NCI-H2081 treated with DMSO at 0.1 percent for 48 hours (cell line): ENCODE measurements at places on chromosomes 1 and 21.

GRCh38 chr1:155093911-155094621, 15.4 kb downstream of the EFNA3 start:
- DNase-seq = peak; percentile 23

DNA sequence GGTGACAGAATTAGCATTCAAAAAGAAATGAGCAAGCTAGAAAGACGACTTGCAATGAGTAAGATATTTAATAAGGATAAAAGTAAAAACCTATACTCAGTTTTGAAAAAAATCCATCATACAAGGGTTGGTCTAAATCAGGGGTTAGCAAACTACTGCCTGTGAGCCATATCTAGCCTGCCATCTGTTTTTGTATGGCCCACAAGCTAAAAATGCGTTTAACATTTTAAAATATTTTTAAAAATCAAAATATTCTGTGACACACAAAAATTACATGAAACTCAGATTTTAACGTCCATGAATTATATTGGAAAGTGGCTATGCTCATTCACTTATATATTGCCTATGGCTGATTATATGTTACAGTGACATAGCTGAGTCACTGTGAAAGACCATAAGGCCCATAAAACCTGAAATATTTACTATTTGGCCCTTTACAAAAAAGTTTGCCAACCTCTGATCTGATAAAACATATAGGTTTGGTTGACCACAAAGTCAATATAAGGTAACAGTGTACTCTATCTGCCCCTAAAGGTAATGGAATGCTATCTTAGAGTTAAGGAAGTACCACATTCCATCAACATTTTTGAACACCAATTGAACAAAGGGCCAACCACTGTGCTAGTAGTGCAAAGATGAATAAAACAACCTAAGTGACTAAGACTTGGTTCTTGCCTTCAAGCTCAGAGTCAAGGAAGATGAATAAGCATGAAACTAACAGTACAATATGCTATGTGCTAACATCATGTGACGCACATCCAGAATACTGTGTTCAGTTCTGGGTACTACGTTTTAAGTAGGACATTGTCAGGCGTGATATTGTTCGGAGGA, 3.2 kb downstream of the IFT25 start:
- DNase-seq = no peak

DNA sequence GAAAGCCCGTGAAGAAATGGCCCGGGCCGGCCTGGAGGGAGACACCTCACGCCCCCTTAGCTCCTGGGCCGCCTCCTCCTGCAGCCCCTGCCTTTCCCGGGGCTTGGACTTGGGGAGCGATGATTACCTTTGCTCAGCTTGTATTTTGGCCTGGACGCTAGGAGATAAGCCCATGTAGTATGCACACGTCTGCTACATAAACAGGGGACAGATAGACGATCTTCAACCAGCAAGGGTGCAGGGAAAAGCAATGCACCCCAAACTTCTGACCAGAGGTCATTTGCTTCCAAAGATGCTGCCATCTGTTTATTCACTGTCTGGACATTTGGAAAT, 936 bp downstream of the TP73 start:
- DNase-seq = no peak

GRCh38 chr1:55894521-55894920, 679.4 kb upstream of the USP24 start:
- DNase-seq = no peak

DNA sequence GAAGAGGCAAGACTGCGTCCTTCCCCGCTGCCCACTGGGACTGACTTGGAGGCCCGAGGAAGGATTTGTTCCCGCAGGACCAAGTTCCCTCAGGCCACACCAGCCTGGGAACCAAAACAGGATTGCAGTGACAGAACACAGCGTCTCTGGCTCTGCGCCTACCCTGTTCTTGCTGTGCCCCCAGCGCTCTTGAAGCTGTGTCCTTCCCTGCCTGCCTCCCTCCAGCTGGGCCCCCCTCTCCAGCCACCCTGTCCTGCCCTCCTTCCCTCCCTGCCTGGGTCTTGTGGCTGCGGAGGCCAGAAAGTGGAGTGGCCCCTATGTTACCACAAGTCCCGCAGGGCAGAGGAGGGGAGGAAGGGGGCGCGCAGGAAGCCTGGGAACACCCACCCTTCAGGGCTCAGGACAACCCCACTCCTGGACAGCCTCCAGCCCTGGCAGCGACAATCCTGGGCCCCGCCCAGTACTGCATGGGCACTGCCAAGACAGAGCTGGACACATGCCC, 164.9 kb downstream of the DYRK1A start:
- DNase-seq = no peak

GRCh38 chr1:162605225-162605927, 26.9 kb upstream of the DDR2 start:
- DNase-seq = no peak

DNA sequence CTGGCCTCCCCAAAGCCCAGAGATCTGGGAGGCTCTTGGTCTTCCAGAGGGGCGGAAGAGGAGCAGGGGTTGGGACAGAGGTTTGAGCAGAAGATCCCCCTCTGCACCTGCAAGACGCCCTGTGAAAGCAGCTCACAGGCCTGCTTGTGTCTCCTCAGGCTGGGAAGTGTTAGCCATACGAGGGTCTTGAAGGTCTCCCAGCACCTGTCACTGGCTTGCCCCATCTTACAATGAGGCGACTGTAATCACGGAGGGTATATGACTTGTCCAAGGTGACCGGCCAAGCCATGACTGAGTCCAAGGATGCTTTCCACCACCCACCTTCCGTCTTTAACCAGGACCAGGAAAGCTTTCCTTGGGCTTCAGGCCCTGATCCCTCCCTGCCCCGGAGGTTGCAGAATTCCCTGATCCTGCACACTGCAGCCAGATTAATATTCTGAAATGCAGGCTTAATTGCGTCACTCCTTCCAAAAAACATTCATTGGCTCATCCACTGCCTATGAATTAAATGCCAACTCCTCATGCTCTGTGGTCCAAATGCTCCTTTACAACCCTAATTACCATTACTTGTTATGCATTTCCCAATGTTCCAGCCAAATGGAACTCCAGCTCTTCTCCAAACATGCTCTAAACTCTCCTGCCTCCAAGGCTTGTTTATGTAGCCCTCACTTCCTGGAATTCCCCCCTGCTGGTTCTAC, 64.0 kb downstream of the DDX20 start:
- DNase-seq = no peak

- DNase-seq = no peak
These were observed 141.1 kb downstream of the TLR5 start for GRCh38 chr1:223001653-223002634.
